SIG-M5 (cell line): ENCODE measurements at places on chromosomes 7 and 10.

GRCh38 chr10:17562614-17563013, 54.6 kb downstream of the HACD1 start:
- no peak for DNase-seq

GRCh38 chr7:134710511-134710853, 63.8 kb downstream of the BPGM start:
- DNase-seq = no peak

- DNase-seq = no peak
Observed at GRCh38 chr10:18230794-18231193, 90.6 kb downstream of the CACNB2 start.

- DNase-seq = no peak
Observed at GRCh38 chr10:51860257-51860656, 160.9 kb upstream of the CSTF2T start.

- DNase-seq = no peak
Observed at GRCh38 chr7:2893411-2893861, 49.3 kb upstream of the GNA12 start.

DNA sequence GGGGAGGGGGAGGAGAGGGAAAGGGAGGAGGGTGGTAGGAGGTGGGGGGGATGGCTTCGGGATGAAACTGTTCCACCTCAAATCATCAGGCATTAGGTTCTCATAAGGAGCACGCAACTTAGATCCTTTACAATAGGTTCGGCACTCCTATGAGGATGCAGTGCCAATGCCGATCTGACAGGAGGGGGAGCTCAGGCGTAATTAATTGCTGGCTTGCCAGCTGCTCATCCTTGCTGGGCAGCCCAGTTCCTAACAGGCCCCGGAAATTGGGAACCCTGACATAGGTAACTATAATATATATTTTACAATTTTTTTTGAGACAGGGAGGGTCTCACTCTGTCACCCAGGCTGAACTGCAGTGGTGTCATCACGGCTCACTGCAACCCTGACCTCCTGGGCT, 118.8 kb upstream of the SFMBT2 start:
- no peak for DNase-seq
